ENCODE measurements at places on chromosomes 7 and 10. TPM values are rescaled to one million over a fixed set of nuclear protein-coding genes. Genes with fewer than 3 reads are reported as not detected.
A peak's percentile ranks its signal among the peaks of the same experiment; 100 is the strongest.

GRCh38 chr10:125208854-125209565, 48.6 kb upstream of the CTBP2 start:
- no peak for DNase-seq
- no peaks in the 10 kb centered on the region for H3K36me3 ChIP-seq
- H3K27me3 ChIP-seq, result no peaks in the 10 kb centered on the region
- H3K27ac ChIP-seq, result no peak overlapping the region
- no peak overlapping the region for H3K4me3 ChIP-seq

DNA sequence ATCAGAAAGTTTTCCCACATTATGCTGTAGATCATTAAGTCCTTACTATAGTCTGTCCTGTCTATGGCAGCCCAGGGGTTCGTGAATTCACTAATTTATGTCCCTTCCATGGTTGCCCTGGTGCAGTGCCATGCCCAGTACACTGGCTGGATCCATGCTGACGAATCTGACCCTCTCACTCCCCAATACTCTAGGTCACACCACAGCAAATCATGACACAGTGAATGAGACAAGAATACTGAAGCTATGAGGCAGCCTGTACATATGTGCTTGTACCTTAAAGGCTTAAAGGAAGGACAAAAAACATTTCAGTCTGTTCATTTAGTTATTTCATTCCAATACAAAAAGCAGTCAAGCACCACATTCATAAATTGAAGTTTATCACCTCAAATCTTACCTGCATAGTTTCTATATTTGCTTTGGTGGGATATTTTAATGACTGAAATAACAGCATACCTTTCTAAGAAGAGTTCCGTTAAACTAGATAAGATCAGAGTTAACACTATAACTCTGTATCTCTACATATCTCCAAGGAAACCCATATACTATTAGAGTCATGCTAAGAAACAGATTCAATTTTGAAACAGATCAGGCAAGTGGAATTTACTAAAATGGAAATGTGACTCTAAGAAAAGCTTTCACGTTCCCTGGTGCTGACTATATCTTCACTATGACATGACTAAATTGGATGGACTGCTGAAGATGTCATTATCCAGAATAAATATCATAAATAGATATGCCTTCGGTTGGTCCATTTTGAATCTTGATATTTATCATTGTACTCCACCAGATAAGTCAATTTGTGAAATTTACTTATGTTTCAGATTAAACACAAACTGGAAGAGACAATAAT, 36.7 kb downstream of the OSBPL3 start:
- H3K36me3 ChIP-seq, result no peaks in the 10 kb centered on the region
- no peaks in the 10 kb centered on the region for H3K4me1 ChIP-seq
- no peak for DNase-seq

The GNAT3 gene
- not detected for total RNA-seq

The KCNMA1 gene
- 26.3 TPM for total RNA-seq

- H3K27me3 ChIP-seq, result peaks cover 7% of the 10 kb centered on the region
- no peak overlapping the region for H3K4me3 ChIP-seq
- no peaks in the 10 kb centered on the region for H3K36me3 ChIP-seq
- H3K27ac ChIP-seq, result no peak overlapping the region
These were observed 162.4 kb upstream of the PPP2R2D start for GRCh38 chr10:131738396-131738735.

The ZNF438 gene
- total RNA-seq, result 14.4 TPM

The CDHR1 gene
- total RNA-seq, result 0.35 TPM

GRCh38 chr7:151351027-151351426, 9.4 kb downstream of the NUB1 start:
- peaks cover 63% of the 10 kb centered on the region for H3K36me3 ChIP-seq
- H3K27ac ChIP-seq, result no peak overlapping the region
- DNase-seq, result no peak
- H3K4me3 ChIP-seq, result no peak overlapping the region

GRCh38 chr7:158676906-158677305, 27.7 kb downstream of the NCAPG2 start:
- H3K36me3 ChIP-seq, result peaks cover 6% of the 10 kb centered on the region
- no peaks in the 10 kb centered on the region for H3K27me3 ChIP-seq
- no peak for DNase-seq
- H3K27ac ChIP-seq, result no peak overlapping the region
- no peaks in the 10 kb centered on the region for H3K4me1 ChIP-seq

DNA sequence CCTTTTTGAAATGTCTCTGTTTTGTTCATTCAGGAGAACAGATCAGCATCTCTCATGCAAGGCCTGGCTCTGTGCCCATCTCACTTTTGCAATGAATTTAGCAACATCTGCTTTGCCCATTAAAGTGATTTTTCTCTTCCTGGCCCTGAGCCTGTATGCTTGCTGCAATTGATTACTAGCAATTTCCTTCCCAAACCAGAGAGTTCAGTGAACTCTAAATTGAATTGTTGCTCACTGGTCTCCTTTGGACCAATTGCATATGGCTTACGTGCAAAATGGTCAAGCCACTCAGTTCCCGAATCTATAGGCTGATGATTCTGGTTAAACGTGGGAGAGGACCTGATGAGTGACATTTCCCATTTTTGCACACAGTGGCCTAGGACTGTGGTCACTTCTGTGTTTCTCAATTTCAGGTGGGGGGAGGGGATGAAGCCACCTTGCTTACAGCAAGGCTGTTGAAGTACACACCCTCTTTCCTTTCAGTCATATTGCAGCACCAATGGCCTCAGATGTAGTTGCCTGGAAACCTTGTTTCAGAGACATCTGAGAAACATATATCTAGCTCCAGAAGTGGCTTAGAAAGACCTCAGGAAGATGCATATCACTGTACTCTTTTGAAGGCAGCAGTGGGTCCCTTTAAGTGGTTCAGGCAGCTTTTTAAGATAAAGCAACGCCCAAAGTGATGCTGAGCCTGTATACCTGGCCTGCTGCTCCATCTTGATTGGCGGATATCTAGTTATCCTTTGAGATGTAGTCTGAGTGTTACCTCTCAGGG, 201.4 kb downstream of the PTEN start:
- DNase-seq, result no peak
- no peak overlapping the region for H3K4me3 ChIP-seq
- peak overlapping the region; percentile 48 for H3K27ac ChIP-seq
- H3K36me3 ChIP-seq, result no peaks in the 10 kb centered on the region

DNA sequence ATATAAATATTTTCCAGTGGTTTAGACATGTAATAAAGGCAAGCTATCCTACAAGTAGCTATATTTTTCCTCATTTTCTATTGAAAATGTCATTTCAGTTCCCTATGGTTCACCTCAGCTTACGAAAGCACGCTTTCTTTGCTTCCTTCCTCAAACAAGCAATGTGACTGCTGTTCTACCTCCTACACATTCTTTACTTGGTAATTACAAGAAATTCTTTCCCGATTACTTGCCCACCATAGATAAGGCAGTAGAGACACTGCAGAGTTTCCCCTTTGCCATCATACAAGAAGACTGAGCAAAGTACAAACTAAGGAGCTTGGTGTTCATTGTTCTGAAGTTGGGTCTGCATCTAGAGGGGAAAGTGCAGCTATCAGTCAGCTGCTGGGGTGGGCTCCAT, 249.4 kb downstream of the CRPPA start:
- H3K4me1 ChIP-seq, result no peaks in the 10 kb centered on the region
- no peak for DNase-seq
- no peak overlapping the region for H3K27ac ChIP-seq

DNA sequence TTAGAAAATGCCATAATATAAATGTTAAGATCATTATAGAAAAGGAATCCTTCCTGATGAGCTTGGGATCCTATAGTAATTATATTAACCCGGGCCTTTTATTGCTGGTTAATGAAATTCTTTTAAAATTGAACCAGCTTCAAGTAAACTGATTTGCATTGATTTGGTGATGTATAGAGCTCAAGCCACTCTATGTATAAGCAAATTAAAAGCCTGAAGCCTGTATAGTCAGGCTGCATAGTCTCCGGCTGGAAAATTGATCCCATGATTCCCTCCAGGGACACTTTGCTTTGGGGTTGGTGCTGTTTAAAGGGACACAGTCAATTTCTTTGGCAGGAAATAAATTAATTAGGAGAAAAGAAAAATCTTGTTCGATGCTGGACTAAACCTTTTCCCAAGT, 199.1 kb downstream of the HERPUD2 start:
- no peak overlapping the region for H3K27ac ChIP-seq
- H3K4me1 ChIP-seq, result no peaks in the 10 kb centered on the region
- no peak overlapping the region for H3K4me3 ChIP-seq
- no peak for DNase-seq
